Activated CD8-positive, alpha-beta T cell treated with anti-CD3 and anti-CD28 coated beads, Interleukin-2, amount 10 ng/mL, durations not matched to agents 7 days and 5 days (primary cell): ENCODE measurements at places on chromosomes 12 and 14. TPM values are rescaled to one million over a fixed set of nuclear protein-coding genes. Genes with fewer than 3 reads are reported as not detected.

DNA sequence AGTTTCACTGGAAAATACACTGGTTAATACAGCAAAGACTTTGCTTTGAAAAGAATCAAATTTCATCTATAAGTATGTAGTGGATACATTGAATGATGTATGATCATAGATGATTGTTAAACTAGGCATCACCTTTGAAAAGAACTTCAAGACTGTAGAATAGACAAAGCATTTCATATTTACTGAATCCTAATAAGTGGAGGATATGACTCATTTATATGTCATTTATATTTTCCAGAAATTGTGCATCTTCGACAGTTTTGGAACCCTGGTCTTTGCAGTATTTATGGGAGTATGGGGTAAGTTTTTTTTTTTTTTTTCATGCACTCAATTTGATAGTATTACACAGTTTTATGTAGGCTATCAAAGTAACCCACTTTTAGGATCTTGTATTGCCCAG is 161.9 kb downstream of the ANO6 start:
- H3K4me1 ChIP-seq = no peaks in the 10 kb centered on the region
- no peak overlapping the region for H3K27ac ChIP-seq
- no peaks in the 10 kb centered on the region for H3K27me3 ChIP-seq
- no peak overlapping the region for H3K4me3 ChIP-seq

DNA sequence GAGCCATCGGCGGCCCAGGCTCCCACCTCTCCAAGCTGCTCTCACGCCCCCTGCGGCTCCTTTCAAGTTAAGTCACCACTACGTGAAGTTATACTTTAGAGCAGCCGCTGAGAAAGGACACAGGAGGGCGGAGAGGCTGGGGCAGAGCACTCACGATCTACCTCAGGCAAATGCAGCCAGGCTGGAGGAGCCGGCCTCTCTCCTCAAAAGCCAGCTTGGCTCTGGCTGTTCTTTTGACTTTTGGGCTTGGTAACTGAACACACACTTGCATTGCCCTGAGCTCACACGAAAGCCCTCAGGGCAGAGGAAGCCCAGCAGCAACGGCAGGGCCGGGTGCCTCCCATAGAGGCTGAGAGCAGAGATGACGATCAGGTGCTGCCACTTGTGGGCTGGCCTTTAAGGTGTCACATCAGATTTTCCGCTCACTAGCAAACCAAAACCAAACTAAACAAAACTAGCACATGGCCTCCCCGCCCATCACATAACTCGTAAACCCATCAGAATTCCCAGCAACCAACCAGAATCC is 75.2 kb downstream of the PITPNM2 start:
- peaks cover 55% of the 10 kb centered on the region for H3K4me1 ChIP-seq
- H3K4me3 ChIP-seq = peak overlapping the region; percentile 82
- H3K27ac ChIP-seq = peak overlapping the region; percentile 98
- no peaks in the 10 kb centered on the region for H3K27me3 ChIP-seq
- no peaks in the 10 kb centered on the region for H3K36me3 ChIP-seq

DNA sequence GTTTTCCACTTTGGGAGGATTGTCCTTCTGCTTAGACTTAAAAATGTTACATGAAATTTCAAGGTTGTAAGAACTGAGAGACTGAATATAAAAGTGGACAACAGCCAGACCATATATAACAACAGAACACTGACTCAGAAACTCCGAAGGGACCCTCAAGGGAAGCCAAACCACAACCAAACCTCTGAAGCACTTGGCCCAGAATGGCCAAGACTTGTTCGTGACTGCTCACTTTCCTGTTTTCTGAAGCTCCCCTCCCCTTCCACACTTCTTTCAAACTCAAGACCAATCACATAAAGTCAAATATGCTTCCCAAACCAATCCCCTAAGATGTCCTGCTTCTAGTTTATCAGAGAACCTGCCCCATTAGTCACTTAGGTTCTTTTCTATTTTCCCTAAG is 13.7 kb downstream of the OR6J1 start:
- H3K27me3 ChIP-seq = peaks cover 14% of the 10 kb centered on the region
- no peak for DNase-seq
- no peaks in the 10 kb centered on the region for H3K4me1 ChIP-seq
- no peak overlapping the region for H3K4me3 ChIP-seq
- H3K36me3 ChIP-seq = no peaks in the 10 kb centered on the region
- no peak overlapping the region for H3K27ac ChIP-seq

DNA sequence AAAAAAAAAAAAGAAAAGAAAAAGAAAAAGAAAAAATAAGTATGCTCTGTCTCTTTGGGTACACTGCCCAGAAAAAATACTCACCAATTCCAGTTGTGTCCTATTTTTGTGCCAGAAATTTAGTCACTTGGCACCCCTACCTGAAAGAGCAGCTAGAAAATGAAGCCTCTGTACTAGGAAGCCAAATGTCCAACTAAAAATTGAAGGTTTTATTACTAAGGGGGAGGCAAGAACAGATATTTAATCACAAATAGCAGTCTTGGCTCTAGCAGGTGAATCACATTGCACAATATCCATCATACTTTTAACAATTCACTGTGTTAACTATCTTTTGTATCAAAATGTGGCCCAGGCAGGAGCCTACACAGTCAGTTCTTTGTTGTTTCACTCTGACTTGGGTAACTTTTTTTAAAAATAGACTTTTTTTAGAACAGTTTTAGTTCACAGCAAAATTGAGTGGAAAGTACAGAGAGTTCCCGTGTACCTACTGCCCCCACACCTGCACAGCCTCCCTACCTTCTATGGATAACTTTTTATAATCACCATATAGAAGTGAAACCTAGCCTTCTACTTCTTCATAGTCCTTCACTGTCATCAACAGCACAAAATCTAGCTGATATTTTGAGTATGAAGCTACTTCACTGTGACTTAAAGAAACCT is 87.1 kb upstream of the ATF7IP start:
- H3K4me3 ChIP-seq = no peak overlapping the region
- no peak for DNase-seq
- no peak overlapping the region for H3K27ac ChIP-seq
- H3K4me1 ChIP-seq = peaks cover 19% of the 10 kb centered on the region
- H3K27me3 ChIP-seq = no peaks in the 10 kb centered on the region

GRCh38 chr14:32559048-32559447 is 229.9 kb downstream of the AKAP6 start:
- no peaks in the 10 kb centered on the region for H3K36me3 ChIP-seq
- no peak overlapping the region for H3K4me3 ChIP-seq
- peaks cover under 1% of the 10 kb centered on the region for H3K4me1 ChIP-seq
- no peak overlapping the region for H3K27ac ChIP-seq

GRCh38 chr14:24377657-24378056 is 9.7 kb downstream of the NFATC4 start:
- peaks cover 2% of the 10 kb centered on the region for H3K27me3 ChIP-seq
- no peak overlapping the region for H3K27ac ChIP-seq
- H3K4me1 ChIP-seq = peaks cover 7% of the 10 kb centered on the region
- H3K36me3 ChIP-seq = no peaks in the 10 kb centered on the region
- no peak for DNase-seq

DNA sequence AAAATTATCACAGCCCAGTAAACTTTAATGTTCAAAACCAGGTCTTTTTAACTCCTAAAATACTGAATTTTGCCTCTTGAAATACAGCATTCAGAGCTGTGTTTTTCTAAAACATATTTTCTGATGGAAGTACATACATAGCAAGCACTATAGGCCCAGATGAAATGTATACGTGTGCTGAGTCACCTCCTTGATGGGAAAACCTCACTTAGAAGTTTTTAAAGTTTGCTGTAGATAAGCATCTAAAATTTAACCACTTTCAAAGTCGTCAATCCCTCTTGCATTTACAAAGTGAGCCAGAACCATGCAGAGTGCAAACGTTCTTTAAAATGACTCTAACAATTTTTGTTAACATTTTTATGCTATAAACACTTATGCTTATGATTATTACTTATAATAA is 618.8 kb downstream of the RPS29 start:
- H3K27ac ChIP-seq = no peak overlapping the region
- no peak overlapping the region for H3K4me3 ChIP-seq
- no peaks in the 10 kb centered on the region for H3K36me3 ChIP-seq
- DNase-seq = no peak
- no peaks in the 10 kb centered on the region for H3K27me3 ChIP-seq
- no peaks in the 10 kb centered on the region for H3K4me1 ChIP-seq

DNA sequence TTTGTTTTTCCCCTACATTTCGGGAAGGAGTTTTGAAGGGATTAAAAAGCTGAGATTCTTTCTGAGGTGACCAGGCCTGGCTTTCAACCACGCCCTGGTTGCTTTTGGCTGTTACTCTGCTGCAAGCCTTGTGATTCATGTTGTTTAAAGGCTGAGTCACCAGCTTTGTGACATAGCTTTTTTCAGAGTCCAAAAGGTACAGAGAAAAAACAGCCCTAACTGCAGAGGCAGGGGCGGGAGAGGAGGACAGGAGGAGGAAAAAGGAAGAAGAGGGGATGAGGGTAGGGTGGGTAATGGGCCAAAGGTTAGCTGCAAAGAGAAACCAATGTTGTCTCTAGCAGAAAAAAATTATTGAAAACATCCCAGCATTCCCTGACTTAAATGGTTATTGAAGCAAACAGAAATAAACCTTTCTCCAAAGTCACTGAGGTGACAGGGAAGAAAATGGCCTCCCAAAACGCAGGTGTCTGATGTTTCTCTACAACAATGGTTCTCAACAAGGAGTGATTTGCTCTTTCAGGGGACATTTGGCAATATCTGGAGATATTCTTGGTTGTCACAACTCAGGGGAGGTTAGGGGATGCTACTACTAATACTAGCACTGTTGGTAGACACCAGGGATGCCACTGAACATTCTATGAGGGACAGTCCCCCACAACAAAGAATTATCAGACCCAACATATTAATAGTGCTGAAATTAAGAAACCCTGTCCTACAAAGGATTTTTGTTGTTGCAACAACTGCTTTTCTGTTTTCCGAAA is 2.1 kb upstream of the UBC start:
- peaks cover 28% of the 10 kb centered on the region for H3K36me3 ChIP-seq
- H3K4me3 ChIP-seq = peak overlapping the region; percentile 99
- peak; percentile 53 for DNase-seq
- H3K27me3 ChIP-seq = no peaks in the 10 kb centered on the region

DNA sequence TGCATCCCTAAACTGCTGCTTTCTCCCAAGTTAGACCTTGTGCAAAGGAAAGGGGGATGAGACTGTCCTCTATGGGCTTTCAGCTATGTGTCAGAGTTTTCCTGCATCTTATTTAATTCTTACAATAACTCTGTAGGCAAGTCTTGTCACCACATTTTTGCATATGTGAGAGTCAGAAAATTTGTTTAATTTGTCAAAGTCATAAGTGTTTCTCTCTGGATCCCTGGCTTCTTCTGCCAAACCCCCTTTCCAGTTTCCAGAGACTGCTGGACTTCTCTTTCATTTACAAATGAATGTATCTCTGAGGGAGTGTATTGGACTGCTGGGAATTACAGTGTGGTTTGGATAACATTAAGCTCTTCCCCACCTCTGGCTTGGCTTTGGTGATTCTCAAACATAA is 877.6 kb upstream of the SEL1L start:
- H3K27ac ChIP-seq = no peak overlapping the region
- no peaks in the 10 kb centered on the region for H3K4me1 ChIP-seq
- no peak for DNase-seq
- H3K4me3 ChIP-seq = no peak overlapping the region
- no peaks in the 10 kb centered on the region for H3K27me3 ChIP-seq

GRCh38 chr12:3775385-3776035 is 22.6 kb upstream of the CRACR2A start:
- H3K4me1 ChIP-seq = peaks cover 9% of the 10 kb centered on the region
- H3K27me3 ChIP-seq = no peaks in the 10 kb centered on the region
- DNase-seq = no peak
- no peaks in the 10 kb centered on the region for H3K36me3 ChIP-seq
- no peak overlapping the region for H3K27ac ChIP-seq
- no peak overlapping the region for H3K4me3 ChIP-seq

DNA sequence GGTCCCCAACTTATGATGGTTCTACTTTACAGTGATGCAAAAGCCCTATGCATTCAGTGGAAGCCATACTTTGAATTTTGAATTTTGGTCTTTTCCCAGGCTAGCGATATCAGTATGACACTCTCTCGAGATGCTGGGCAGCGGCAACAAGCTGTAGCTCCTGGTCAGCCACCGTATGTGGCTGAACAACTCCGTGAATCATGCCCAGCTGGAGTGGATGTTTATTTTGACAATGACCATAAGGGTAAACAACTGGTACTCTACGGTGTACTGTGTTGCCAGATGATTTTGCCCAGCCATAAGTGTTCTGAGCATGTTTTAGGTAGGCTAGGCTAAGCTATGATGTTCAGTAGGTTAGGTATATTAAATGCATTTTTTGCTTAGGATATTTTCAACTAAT is 8.2 kb upstream of the ZNF410 start:
- H3K4me3 ChIP-seq = no peak overlapping the region
- no peak overlapping the region for H3K27ac ChIP-seq
- no peak for DNase-seq
- no peaks in the 10 kb centered on the region for H3K36me3 ChIP-seq
- H3K4me1 ChIP-seq = peaks cover 15% of the 10 kb centered on the region

GRCh38 chr14:59455411-59455810 is 9.8 kb downstream of the GPR135 start:
- no peaks in the 10 kb centered on the region for H3K4me1 ChIP-seq

DNA sequence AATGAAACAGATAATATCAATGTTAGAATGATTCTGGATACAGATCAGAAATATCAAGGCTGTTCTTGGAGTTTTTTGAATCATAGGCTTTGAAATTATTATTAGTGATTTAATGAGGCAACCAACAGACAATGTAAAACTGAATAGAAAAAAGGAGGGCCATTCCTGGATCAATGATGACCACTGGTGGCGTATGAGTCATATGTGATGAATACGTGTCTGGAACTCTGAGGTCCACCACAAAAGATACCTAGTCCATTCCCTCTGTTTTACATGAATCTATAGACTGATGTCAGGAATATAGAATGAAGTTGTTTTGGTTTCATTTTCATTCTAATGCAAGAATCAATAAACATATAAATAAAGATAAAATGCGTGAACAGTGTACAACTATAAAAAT is 78.3 kb upstream of the RTL1 start:
- H3K4me1 ChIP-seq = no peaks in the 10 kb centered on the region
- DNase-seq = no peak
- H3K4me3 ChIP-seq = no peak overlapping the region
- H3K27ac ChIP-seq = no peak overlapping the region
- H3K36me3 ChIP-seq = no peaks in the 10 kb centered on the region
- peaks cover 3% of the 10 kb centered on the region for H3K27me3 ChIP-seq

DNA sequence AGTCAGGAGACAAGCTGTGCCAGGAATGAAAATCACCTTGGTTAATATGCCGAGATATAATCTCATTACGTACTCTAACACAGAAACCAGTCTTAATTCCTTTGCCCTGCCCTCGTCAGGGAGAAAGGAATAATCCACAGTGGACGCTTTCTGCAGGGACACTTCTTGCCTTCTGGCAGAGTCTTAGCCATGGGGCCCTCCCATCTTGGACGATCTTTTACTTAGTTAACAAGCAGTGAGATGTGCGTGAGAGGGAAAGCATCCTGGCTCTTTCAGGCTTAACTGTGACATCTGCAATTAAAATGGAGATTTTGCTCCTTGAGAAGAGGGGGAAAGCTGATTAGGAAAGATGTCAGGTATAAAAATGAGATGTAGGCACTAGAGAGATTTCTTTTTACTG is 246.4 kb downstream of the TMEM132C start:
- H3K36me3 ChIP-seq = no peaks in the 10 kb centered on the region
- no peaks in the 10 kb centered on the region for H3K27me3 ChIP-seq
- H3K4me3 ChIP-seq = no peak overlapping the region
- no peak for DNase-seq

Gene TEX52
- total RNA-seq = 0.29 TPM

Gene ARMH4
- not detected for total RNA-seq

Gene ART4
- not detected for total RNA-seq

Gene MRPL51
- total RNA-seq = 217 TPM

Gene OLR1
- not detected for total RNA-seq

Gene AJUBA
- 0.74 TPM for total RNA-seq

Gene RNASE3
- total RNA-seq = not detected

Gene FITM1
- total RNA-seq = 1.4 TPM

Gene PMCH
- not detected for total RNA-seq
